Activated T-helper 1 cell treated with anti-CD3 and anti-CD28 coated beads, Interleukin-12 subunit alpha, Interleukin-12 subunit beta, Interleukin-2, Interleukin-4 antibody, amounts not matched to agents 30 ng/mL and 10 ng/mL and 1 ng/mL, durations not matched to agents 14 hours and 24 hours and 36 hours (primary cell): ENCODE measurements at places on chromosomes 11 and 22. TPM values are rescaled to one million over a fixed set of nuclear protein-coding genes. Genes with fewer than 3 reads are reported as not detected.

- peaks cover 1% of the 10 kb centered on the region for H3K36me3 ChIP-seq
- peak overlapping the region; percentile 83 for H3K27ac ChIP-seq
- DNase-seq: peak; percentile 43
- peak overlapping the region; percentile 5 for H3K4me3 ChIP-seq
Observed at GRCh38 chr11:76588455-76589325, 81.9 kb downstream of the LRRC32 start.

GRCh38 chr22:35660291-35661127, 12.3 kb downstream of the APOL6 start:
- peaks cover 68% of the 10 kb centered on the region for H3K4me1 ChIP-seq
- no peaks in the 10 kb centered on the region for H3K27me3 ChIP-seq
- H3K27ac ChIP-seq: peak overlapping the region; percentile 86

GRCh38 chr22:50306753-50307749, at the start of gene PLXNB2:
Gene PLXNB2, minus strand, starts transcription at chr22:50307646. Its CDS starts 17,062 bp downstream, at chr22:50290584.
- H3K4me1 ChIP-seq: peaks cover 6% of the 10 kb centered on the region
- no peak for DNase-seq
- peak within 1 kb of the TSS; percentile 30 for H3K4me3 ChIP-seq
- peaks cover 10% of the 10 kb centered on the region for H3K27me3 ChIP-seq

- no peak for DNase-seq
- H3K36me3 ChIP-seq: no peaks in the 10 kb centered on the region
- no peaks in the 10 kb centered on the region for H3K27me3 ChIP-seq
- no peak overlapping the region for H3K27ac ChIP-seq
- no peaks in the 10 kb centered on the region for H3K4me1 ChIP-seq
Observed at GRCh38 chr11:73940801-73941570, 9.8 kb upstream of the DNAJB13 start.

GRCh38 chr11:35047179-35047578, 91.8 kb upstream of the CD44 start:
- peaks cover 23% of the 10 kb centered on the region for H3K36me3 ChIP-seq
- peaks cover 75% of the 10 kb centered on the region for H3K4me1 ChIP-seq
- H3K4me3 ChIP-seq: no peak overlapping the region
- DNase-seq: peak; percentile 33
- peak overlapping the region; percentile 82 for H3K27ac ChIP-seq

- no peaks in the 10 kb centered on the region for H3K27me3 ChIP-seq
- H3K4me1 ChIP-seq: no peaks in the 10 kb centered on the region
- H3K27ac ChIP-seq: no peak overlapping the region
- DNase-seq: no peak
Observed at GRCh38 chr11:106463796-106464201, 386.3 kb downstream of the AASDHPPT start.

ANGPTL5 gene
- not detected in 2 replicates for total RNA-seq

OR52E8 gene
- total RNA-seq: not detected in 2 replicates

- DNase-seq: no peak
- peaks cover 7% of the 10 kb centered on the region for H3K27me3 ChIP-seq
- H3K4me1 ChIP-seq: peaks cover 10% of the 10 kb centered on the region
- H3K4me3 ChIP-seq: no peak overlapping the region
- no peaks in the 10 kb centered on the region for H3K36me3 ChIP-seq
Observed at GRCh38 chr11:73189315-73189714, 28.8 kb upstream of the P2RY2 start.

- peaks cover 45% of the 10 kb centered on the region for H3K36me3 ChIP-seq
- H3K4me3 ChIP-seq: no peak overlapping the region
- no peak for DNase-seq
- H3K27ac ChIP-seq: no peak overlapping the region
- H3K4me1 ChIP-seq: peaks cover 76% of the 10 kb centered on the region
Observed at GRCh38 chr11:85805387-85805786, 5.6 kb downstream of the SYTL2 start.

- H3K4me3 ChIP-seq: no peak overlapping the region
- no peaks in the 10 kb centered on the region for H3K27me3 ChIP-seq
- no peak overlapping the region for H3K27ac ChIP-seq
- peaks cover 29% of the 10 kb centered on the region for H3K36me3 ChIP-seq
- no peaks in the 10 kb centered on the region for H3K4me1 ChIP-seq
Observed at GRCh38 chr11:74650498-74650897, 58.1 kb downstream of the POLD3 start.

GRCh38 chr11:32752001-32752400, 42.5 kb downstream of the CCDC73 start:
- H3K36me3 ChIP-seq: no peaks in the 10 kb centered on the region
- no peak overlapping the region for H3K4me3 ChIP-seq
- no peaks in the 10 kb centered on the region for H3K4me1 ChIP-seq
- no peak for DNase-seq

PANX3 gene
- not detected in 2 replicates for total RNA-seq

DNA sequence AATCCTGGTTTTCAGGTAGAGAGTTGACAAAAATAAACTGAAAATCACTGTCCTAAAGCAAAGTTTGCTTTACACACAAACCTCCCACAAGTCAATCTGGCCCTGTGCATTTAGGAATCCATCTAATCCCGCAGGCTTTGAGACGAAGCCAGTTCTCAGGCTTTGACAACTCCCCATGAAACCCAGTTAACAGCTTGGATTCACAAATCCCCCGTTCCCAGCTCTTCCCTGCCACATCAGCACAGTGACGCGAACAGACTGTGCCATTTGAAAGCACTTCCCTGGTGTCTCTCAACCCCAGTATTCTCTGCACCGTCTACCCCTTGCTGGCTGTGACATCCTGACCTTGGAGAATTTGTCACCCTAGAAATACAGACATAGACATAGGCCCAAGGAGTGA, 117.8 kb downstream of the OPCML start:
- DNase-seq: no peak
- no peaks in the 10 kb centered on the region for H3K36me3 ChIP-seq
- no peak overlapping the region for H3K27ac ChIP-seq
- H3K27me3 ChIP-seq: peaks cover 3% of the 10 kb centered on the region
- H3K4me1 ChIP-seq: no peaks in the 10 kb centered on the region

GRCh38 chr22:34851918-34852662, 213.9 kb upstream of the ISX start:
- no peak for DNase-seq
- no peaks in the 10 kb centered on the region for H3K4me1 ChIP-seq
- no peaks in the 10 kb centered on the region for H3K27me3 ChIP-seq
- no peaks in the 10 kb centered on the region for H3K36me3 ChIP-seq

DNA sequence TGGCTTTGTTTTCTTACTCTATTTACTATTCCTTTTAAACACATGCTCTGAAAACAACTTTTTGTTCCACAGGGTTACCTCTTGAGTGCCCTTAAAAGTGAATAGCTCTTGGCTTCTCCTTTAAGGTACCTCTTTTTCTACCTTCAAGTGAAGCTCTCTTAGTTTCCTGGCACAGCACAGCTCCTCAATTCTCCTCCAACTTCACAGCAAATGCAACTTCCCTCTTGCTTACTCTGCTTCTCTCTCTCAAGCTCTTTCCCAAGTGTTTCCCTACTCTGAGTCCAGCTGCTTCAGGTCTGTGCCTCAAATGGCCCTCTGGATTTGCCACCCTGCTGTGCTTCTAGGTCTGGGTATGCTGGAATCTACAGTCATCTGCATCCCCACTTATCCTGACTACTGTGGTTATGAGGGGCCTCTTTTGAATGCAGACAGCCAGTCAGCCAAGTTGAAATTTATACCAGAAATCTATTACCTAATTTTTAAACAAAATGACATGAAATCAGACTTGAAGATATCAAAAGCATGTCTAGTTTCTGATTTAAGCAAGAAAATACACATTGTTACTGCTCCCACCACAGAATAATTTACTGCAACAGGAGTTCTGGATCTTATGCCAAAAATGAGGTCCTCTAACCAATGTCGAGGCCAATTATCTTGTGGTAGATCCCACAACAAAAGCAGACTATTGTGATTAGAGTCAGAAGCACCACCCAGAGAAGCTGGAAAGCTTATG, 371.1 kb downstream of the SOX6 start:
- no peaks in the 10 kb centered on the region for H3K4me1 ChIP-seq
- no peak for DNase-seq
- H3K4me3 ChIP-seq: no peak overlapping the region
- H3K27ac ChIP-seq: no peak overlapping the region

DNA sequence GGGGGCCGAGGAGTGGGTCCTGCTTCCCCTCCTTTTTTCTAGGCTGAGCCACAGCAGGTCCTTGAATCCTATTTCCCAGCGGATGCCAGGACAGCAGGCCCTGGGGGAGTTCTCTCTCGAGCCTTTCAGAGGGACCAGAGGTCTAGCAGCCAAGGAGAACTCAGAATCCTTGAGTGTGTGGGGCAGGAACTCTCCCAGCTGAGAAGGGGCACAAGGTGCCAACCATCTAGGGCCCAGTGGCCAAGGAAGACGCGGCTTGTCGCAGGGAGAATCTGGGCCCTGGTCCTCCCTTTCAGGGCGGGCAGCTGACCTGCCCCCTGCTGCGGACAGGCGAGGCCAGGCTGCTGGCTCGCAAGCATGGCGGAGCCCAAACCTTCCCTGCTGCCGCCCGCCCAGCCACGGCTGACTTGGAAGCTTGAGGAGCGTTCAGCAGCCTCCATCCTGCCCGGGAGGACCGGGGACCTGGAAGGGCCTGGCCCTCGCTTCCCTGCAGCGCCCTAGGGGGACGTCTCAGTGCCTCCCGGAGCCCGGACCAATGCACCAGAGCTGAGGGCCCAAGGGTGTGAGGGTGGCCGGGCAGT, 972 bp upstream of the TSSC4 start:
- DNase-seq: no peak
- peak overlapping the region; percentile 84 for H3K27ac ChIP-seq
- H3K27me3 ChIP-seq: no peaks in the 10 kb centered on the region
- no peaks in the 10 kb centered on the region for H3K4me1 ChIP-seq
- peak overlapping the region; percentile 92 for H3K4me3 ChIP-seq
- peaks cover 8% of the 10 kb centered on the region for H3K36me3 ChIP-seq

DNA sequence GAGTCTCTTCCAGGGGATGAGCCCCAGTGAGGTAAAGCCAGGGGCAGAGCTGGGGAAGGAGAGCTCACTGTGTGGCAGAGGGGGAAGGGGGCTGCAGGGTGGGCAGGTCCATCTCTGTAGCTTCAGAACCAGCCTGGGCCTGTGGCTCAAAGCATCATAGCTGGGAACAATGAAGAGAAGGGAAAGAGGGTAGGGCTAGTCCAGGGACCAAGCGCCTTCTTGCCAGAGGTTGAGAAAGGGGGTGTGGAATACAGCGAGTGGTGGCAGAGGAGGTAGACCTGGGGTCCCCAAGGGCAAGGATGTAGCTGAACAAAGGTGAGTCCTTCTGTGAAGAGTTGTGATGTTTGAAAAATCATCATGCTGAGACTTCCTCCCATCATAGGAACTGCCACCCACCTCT, 1.2 kb upstream of the PLA2G3 start:
- peaks cover 4% of the 10 kb centered on the region for H3K27me3 ChIP-seq
- no peak overlapping the region for H3K27ac ChIP-seq
- H3K4me1 ChIP-seq: peaks cover 12% of the 10 kb centered on the region
- no peak overlapping the region for H3K4me3 ChIP-seq
- no peak for DNase-seq

DNA sequence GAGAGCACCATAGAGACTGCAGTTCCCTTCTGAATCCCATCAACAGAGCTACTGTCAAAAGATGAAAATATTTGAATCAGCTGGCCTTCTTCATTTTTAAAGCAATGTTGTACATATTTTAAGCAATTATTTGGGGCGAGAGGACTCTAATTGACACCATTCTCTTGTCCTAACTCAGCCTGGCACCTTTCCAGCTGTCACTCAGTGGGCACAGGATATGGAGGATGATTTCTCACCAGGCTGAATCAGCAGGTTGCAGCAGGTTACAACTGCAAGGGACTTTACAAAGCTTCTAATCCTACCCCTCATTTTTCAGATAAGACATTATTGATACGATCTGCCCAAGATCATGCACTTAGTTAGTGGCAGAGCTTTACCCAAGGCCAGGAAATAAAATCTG, 11.9 kb upstream of the WT1 start:
- peaks cover 26% of the 10 kb centered on the region for H3K27me3 ChIP-seq
- no peak for DNase-seq
- no peak overlapping the region for H3K27ac ChIP-seq
- H3K4me3 ChIP-seq: no peak overlapping the region

- H3K4me1 ChIP-seq: peaks cover 45% of the 10 kb centered on the region
- H3K4me3 ChIP-seq: no peak overlapping the region
- no peak for DNase-seq
- H3K27me3 ChIP-seq: no peaks in the 10 kb centered on the region
Observed at GRCh38 chr11:104653407-104653806, 244.9 kb downstream of the CASP12 start.

DNA sequence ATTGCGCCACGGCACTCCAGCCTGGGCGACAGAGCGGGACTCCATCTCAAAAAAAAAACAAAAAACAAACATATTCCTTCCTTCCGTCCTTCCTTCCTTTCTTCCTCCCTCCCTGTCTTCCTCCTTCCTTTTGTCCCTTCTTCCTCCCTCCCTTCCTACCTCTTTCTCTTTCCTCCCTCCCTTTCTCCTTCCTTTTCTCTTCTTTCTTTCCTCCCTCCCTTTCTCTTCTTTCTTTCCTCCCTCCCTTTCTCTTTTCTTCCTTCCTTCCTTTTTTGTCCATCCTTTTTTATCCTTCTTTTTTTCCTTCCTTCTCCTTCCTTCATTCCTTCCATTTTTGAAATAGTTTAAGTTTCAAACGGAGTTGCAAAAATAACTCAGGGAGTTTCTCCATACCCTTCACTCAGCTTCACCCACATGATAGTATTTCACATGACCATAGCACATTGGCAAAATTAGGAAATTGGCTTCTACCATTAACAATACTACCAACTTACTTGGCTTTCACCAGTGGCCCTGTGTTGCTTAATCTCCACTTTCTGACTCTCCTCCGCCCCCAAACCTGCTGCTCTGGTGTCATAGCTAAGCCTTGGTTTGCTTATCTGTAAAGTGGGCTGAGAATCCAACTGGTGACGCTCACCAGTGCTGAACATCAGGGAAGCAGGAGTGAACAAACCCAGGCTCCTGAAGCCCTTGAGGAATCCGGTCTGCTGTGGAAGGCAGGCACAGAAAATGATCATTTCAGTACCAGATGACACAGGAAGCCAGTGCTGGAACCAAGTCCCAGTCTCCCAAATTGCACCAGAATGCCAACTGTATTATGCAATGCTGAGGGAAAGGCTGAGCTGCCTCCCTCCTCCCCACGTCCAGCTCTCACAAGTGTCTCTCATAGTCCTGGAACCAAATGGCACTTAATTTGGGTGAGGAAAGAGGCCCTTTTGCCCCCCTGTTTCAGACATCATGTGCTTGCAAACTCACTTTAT, 17.2 kb upstream of the CRYBB3 start:
- H3K4me1 ChIP-seq: no peaks in the 10 kb centered on the region
- peaks cover 34% of the 10 kb centered on the region for H3K36me3 ChIP-seq
- H3K27ac ChIP-seq: no peak overlapping the region
- no peaks in the 10 kb centered on the region for H3K27me3 ChIP-seq
- DNase-seq: no peak
- no peak overlapping the region for H3K4me3 ChIP-seq

DNA sequence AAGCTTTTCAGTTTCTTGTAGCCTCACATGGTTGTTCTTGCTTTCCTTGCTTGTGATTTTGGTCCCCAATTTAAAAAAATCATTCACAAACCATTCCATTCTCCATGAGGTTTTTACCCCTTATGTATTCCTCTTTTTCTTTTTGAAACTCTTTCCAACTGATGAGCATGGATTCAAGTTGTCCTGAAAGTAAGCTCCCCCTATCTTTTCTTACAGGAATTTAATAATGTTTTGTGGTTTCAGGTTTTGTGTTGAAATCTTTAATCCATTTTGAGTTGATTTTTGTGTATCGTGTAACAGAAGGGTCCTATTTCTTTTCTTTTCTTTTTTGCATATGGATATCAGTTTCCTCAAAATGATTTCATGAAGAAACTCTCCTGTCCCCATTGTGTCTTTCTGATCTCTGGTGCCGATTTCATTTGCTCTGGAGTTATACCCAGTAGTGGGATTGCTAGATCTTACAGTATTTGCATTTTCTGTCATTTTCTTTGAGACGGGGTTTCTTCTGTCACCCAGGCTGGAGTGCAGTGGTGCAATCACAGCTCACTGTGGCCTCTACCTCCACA, 58.5 kb downstream of the LRRC74B start:
- no peaks in the 10 kb centered on the region for H3K36me3 ChIP-seq
- H3K4me3 ChIP-seq: no peak overlapping the region
- no peak for DNase-seq
- H3K27ac ChIP-seq: no peak overlapping the region
- peaks cover 8% of the 10 kb centered on the region for H3K4me1 ChIP-seq

CALCB gene
- total RNA-seq: 0.49 and 0.52 TPM in 2 replicates

C22orf42 gene
- not detected in 2 replicates for total RNA-seq
